MG63 (cell line): ENCODE measurements at places on chromosomes 6 and 20. TPM values are rescaled to one million over a fixed set of nuclear protein-coding genes. Genes with fewer than 3 reads are reported as not detected.

Gene TRIM15
- not detected in 2 replicates for total RNA-seq

Gene CST5
- total RNA-seq: not detected in 2 replicates

- no peak for DNase-seq
These were observed 167.0 kb upstream of the AHI1 start for GRCh38 chr6:135664527-135664926.

- DNase-seq: peak; percentile 55
These were observed 2.1 kb downstream of the VEGFA start for GRCh38 chr6:43771858-43772680.

Gene PROKR2
- total RNA-seq: not detected in 2 replicates

DNA sequence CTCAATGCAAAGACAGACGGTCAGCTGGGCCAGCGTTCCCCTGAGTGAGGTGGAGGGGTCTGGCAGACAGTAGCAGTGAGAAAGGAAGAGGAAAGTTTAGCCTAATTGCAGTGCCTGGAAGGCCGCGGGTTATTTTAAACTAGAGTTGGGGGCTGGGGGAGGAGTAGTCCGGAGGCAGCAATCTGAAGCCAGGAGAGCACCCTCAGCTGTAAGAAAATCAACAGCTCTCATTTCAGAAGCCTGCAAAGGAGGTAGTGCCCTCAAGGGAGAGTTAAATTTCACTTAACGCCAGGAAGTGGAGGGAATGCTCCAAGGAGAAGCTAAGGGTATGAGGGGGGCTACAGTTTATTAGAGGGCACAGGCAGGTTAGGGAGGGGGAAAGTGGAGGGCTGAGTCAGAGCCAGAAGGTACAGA, 26.9 kb downstream of the RING1 start:
- no peak for DNase-seq

GRCh38 chr6:157911786-157912185, 69.9 kb upstream of the SYNJ2 start:
- no peak for DNase-seq

Gene ZSCAN23
- 0.59 and 2.0 TPM in 2 replicates for total RNA-seq

- no peak for DNase-seq
These were observed 106.8 kb upstream of the MARCKS start for GRCh38 chr6:113750151-113750855.

Gene TMEM200A
- 0.13 TPM in 1 of 2 replicates, not detected in the other for total RNA-seq

GRCh38 chr6:161073930-161074329, 82.4 kb downstream of the MAP3K4 start:
- DNase-seq: no peak

DNA sequence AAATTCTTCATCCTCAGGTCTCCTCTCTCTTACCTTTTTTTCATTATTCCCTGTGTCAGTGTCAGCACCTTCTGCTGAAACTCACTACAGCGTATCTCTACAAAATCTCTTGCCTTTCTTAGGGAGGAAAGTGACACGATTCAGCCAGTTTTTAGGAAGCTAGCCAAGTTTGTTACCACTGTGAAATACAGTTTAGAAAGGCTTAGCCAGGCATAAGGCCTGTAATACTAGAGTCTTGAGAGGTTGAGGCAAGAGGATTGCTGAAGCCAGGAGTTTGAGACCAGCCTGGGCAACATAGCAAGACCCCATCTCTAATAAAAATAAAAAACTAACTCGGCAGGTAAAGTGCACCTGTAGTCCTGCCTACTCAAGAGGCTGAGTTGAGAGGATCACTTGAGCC, 16.7 kb downstream of the TAB2 start:
- DNase-seq: no peak

DNA sequence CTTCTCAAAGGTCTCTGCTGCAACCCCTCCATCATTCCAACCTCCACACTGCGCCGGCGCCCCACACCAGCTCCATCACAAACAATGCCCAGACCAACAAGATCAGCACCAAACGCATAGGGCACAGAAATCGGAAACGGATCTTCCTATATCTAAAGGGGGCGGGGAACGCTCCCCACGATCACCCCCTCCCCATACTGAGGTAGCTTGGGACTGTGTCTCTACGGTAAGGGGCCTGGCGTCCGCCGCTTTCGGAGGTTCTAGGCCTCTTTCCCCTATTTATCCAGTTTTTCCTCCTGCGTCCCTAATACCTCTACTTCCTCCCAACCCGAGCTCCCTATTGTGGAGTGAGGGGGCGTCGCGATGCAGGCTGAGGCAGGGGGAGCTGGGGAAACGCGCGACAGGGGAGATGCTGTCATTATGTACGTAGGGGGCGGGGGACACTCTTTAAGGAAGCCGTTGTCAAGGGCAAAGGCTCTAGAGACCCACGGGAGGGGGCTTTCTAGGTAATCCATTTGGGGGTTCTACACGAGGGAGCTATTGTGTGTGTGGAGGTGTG, 909 bp downstream of the DNAAF9 start:
- no peak for DNase-seq

DNA sequence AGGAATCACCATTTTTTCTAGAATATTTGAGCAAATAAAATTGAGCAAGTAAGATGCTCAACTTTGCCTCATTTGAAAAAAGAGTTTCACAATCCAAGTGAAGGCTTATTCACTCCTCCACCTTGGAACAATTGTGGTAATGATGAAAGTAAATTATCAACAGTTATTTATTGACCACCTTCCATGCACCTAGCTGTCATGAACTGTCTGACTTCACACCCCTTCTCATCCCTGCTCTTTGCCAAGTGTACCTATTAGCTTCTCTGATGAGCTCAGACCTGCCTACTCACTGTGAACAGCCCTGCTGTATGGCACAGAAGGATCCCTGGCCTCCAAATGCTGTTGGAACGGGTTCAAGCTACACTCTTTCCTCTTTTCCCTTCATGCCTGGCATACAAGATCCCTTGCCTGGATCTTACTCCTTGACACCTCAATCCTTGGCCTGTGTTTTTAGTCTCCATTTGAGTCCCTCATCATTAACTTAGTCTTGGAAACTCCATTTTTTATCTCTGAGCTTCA, 99.0 kb upstream of the PREP start:
- no peak for DNase-seq

Gene STMND1
- not detected in 2 replicates for total RNA-seq

Gene SLC4A11
- total RNA-seq: 0.20 TPM in 1 of 2 replicates, not detected in the other

- DNase-seq: peak; percentile 23
These were observed 29.4 kb downstream of the TNXB start for GRCh38 chr6:32079566-32080290.

Gene VWA7
- total RNA-seq: 0.13 and 0.84 TPM in 2 replicates

Gene SLC17A3
- total RNA-seq: 0.86 TPM in 1 of 2 replicates, not detected in the other

DNA sequence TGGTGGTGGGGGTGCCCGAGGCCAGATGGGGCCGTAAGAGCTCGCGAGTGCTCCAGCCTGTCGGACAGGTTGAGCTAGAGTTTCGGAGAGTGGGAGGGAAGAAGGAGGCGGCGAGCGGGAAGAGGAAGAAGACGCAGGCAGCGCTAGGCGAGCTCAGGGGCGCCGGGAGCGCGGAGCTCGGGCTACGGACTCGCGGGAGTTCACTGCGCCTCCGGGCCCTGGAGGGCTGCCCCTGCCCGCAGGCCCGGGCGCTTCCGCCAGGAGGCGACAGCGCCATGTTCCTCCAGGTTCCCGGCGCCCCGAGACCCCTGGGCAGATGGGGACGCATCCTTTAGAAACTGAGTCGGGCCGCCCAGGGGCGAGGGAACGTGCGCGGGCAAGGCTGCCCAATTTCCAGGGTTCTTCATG, 984 bp downstream of the TFAP2C start:
- DNase-seq: peak; percentile 82
